ENCODE measurements at places on chromosomes 6 and 20.

DNA sequence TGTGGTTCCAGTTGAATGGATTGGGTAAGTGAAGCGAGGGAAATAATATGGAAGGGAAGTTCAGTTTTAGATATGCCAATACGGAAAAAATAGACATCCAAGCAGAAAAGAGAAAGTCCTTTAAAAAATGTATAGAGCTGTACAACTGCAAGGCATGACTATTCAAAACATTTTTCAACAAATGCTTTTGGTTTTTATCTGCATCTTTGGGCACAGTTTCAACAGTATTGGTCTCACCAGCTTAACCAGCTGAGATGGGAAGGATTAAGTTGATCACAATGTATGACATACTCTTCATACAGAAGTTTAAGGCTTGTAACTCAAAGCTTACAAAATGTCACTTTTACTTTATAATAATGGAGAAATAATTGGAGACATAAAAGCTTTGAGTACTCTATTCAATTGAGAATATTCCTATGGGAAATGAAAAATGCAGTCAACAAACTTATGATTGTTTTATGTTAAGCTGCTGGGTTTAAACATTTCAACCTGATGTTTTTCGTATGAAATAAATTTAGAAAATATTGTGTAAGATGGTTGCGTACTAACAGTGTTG lies 16.3 kb upstream of the UTRN start:
- no peak for DNase-seq

- no peak for DNase-seq
These were observed 44.3 kb downstream of the ABHD12 start for GRCh38 chr20:25346349-25346748.

DNA sequence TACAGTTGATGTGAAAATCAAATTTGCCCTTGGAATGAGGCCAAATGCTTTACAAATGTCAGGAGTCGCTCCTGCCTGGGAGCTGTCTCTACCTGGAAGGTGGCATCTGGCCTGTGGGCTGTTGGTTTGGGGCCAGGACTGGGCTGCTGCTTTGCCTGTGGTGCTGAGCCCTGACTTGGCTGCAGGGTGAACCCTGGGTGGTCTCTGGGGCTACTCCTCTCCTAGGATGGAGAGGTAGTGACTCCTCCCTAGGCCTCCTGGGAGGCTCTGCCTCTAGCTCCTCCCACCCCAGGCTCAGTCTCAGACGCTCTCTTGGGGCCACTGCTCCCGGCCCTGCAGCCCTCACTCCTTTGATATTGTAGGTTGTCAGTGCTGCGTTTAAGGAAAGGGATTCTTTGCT lies 47.5 kb downstream of the EFCAB8 start:
- no peak for DNase-seq

DNA sequence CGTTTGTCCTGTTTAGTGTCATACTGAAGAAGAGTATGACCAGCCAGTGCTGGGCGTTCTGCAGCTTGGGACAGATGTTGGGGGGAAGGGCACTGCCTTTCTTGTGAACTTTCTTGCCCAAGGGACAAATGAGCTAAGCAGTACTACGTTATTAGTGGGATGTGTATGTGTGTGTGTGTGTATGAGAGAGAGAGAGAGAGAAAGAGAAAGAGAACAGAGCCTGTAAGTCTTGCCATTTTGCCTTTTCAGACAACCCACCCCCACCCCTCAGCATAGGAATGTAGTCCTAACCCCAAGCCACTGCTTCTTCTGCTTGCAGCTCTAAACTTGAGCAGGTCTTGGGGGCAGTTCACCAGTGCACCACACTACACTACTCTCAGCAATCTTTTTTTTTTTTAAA lies 45.5 kb downstream of the E2F3 start:
- no peak for DNase-seq

GRCh38 chr6:3281631-3282475 lies 23.1 kb downstream of the PSMG4 start:
- no peak for DNase-seq

DNA sequence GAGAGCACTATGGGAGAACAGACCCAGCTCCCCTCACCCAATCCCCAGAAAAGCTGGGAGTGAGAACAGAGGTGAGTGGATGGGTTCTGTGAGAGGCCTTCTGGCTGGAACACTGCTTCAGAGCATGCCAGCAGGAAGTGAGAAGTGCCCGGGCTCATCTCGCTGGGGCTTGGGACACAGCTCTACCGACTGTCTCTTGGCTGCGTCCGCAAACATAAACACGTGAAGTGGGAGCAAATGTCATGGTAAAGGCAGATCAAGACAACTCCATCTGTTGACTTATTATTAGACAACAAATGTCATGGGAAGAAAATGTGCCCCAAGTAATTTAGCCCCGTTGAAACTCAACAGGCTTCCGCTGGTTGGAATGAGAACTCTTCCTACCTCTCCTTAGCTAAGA lies 25.9 kb downstream of the GNAS-AS1 start:
- DNase-seq = no peak

DNA sequence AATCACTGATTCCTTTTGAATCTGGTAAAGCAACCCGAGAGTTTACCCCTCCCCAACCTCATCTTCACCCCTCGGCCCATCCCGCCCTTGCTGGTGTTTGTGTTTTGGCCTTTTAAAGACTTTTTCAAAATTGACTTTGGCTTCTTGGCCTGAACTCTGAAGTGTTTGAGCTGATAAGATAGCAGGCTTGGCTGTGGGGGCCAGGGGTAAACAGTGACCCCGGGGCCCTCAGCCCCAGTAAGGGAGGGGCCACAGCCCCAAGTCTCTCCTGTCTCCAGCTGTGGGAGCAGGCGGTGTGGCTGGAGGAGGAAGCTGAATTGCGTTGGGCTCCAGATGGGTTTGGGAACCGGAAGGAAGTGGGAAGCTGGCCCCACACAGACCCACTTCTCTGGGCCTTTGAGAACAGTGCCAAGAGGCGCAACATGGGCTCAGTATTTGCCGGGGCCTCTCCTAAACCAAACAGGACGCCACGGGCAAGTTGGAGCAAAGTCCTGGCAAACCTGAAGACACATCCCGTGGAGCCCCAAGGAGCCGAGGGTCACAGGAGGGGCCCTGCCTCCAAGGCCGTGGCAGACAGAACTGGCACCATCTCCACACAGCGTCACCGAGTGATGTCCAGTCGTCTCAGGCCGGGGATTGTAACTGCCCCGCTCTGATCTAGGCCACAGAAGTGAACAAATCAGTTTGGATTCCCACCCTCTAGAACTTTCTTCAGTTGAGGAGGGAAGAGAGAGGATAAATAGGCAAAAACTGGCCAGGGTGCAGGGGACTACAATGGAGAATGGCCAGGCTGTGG lies 54.3 kb upstream of the PTPN1 start:
- DNase-seq = no peak

DNA sequence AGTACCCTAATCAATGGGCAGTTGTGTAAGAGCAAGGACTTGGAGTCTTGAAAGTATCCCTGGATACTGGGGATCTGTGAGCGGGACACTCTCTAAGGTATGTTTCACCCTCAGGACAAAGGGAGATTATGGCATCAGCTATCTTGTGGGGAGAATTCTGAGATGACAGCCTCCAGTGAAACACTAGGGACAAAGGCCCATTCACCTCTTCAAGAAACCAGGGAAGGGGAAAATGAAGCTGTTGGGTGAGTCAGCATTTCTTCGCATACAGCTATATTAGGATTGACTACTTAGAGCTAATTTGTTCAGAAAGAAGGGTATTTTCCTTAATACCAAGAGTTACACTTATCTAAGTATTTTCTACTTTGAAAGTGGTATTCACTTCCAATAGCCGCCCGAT lies 35.9 kb downstream of the OPN5 start:
- no peak for DNase-seq

DNA sequence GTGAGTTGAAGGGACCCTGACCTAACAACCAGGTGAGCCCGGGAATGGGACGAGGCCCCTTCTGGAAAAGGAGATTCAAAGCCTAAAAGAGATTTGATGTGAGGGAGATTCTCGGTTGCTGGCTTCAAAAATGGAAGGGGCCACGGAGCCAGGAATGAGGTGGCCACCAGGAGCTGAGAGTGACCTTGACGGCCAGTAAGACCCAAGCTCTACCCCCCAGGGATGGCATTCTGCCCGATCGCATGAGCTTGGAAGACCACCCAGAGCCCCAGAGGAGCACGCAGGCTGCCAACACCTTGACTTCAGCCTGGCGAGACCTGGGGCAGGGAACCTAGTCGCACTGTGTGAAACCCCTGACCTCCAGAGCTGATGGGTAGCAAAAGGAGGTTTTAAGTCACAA lies 163.9 kb downstream of the BMP7 start:
- no peak for DNase-seq

DNA sequence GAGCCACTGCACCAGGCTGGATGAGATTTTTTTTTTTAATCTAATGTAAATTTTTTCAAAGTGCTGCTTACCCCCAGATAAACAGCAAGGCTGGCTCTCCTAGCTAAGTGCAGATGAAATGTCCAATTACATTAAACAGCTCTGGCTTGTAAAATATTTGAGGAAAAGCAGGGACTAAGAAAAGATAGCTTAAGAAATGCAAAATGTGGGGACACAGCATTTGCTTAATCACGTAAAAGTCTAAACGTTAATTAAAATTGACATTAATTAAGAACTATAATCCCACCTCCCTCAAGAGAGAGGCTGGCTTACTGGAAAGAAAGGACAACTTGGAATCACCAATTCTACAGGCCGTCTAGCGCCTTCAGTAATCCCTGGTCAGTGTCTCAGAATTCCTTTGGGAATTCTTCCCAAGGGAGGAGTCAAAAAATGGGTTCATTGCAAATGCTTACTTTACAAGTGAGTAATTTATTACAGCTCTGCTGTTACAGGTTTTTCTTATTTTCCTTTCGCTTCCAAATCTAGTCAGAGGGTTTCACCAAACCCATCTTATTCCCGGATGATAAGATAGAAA lies 13.6 kb upstream of the MARCKS start:
- no peak for DNase-seq

- DNase-seq = no peak
These were observed 22.3 kb downstream of the TPBG start for GRCh38 chr6:82385961-82386360.

DNA sequence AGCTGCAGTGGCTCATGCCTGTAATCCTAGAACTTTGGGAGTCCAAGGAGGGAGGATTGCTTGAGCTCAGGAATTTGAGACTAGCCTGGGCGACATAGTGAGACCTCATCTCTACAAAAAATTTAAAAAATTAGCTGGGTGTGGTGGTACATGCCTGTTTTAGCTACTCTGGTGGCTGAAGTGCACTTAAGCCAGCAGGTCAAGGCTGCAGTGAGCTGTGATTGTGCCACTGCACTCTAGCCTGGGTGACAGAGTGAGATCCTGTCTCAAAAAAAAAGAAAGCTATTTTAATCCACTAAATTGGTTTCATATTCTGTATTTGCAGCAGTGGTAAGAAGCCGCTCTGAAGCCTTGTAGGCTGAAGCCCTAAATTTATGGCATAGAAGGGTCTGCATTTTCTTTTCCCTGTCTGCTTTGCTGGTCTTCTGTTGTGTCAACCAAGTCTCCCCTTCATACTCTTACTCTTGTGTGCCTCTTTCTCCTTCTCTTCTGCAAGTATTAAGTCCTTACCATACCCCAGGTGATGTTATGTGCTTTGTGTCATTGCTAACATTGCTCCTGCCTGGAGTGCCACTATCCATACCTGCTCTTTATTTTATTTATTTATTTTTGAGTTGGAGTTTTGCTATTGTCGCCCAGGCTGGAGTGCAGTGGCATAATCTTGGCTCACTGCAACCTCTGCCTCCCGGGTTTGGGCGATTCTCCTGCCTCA lies 70.9 kb downstream of the MYO6 start:
- DNase-seq = no peak

DNA sequence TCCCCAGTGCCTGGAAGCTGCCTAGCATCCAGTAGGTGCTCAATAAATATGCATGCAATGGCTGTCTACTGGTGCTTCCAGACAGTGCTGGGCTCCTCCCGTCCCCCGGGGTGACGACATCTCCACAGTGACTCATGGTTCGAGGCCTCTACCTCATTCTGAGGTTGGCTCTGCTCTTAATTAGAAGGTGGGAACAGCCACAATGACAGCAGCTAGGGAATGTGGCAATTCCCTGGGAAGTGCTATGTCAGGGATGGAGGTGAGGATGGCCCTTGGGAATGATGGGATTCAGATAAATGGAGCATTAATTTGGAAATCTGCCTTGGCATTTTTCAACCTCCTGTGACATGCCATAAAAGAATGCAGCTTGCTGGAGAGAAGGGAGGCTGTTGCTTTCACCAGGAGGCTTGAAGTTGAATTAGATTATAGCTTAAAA lies 43.5 kb upstream of the NFATC2 start:
- no peak for DNase-seq

GRCh38 chr20:58627212-58628072 lies 23.6 kb upstream of the STX16 start:
- DNase-seq = peak; percentile 28

DNA sequence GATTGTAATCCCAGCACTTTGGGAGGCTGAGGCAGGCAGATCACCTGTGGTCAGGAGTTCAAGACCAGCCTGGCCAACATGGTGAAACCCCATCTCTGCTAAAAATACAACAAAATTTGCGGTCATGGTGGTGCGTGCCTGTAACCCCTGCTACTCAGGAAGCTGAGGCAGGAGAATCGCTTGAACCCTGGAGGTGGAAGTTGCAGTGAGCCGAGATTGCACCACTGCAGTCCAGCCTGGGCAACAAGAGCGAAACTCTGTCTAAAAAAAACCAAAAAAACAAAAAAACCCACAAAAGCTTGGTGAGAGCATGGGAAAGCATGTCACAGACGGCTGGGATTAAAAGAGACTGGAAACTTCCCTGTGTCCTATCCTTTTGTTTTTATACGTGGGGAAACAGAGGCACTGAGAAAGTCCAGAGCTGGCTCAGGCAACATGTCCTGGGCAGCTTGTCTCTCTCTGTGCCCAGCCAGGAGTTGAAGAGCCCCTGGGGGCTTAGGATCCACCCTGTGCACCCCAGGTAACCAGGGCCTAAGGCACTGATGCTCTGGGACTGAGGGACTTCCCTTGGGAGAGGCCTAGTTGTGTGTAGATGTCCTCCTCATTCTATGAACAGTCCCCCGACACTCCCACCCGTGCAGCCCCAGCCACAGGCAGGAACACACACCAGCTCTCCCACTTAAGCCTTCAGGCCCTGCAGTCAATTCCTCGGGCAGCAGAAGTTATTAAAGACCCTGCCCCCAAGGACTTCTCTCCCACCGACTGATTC lies 16.0 kb downstream of the CD40 start:
- DNase-seq = no peak

- DNase-seq = no peak
These were observed 422.6 kb downstream of the QKI start for GRCh38 chr6:163836876-163837690.

DNA sequence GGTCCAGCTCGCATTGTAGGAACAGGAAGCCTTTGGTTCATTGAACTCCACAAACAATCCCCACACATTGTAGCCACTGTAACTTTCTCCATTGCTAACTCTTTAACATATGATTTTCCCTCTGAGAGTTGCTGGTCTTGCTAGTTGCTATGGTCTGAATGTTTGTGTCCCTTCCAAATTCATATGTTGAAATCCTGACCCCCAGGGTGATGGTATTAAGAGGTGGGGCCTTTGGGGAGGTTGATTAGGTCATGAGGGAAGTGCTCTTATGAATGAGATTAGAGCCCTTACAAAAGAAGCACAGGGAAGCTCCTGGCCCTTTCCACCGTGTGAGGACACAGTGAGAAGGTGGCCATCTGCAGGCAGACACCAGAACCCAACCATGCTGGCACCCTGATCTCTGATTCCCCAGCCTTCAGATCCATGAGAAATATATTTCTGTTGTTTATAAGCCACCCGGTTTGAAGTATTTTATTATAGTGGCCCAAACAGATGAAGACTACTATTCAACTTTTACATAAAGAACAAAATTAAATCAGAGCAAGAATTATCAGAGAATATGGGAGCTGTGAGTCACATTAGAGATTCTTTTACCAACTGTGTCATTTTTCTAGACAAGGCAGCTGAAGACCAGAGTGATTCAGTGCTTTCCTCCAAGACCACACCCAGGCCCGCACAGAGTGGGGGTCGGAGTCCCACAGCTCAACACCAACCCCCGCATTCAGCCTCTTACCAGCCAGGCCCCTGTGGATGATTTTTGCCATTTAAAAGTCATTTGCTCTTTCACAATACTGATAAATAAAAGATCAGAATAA lies 143.0 kb downstream of the SAMD5 start:
- no peak for DNase-seq

Measured in activated CD4-positive, alpha-beta T cell treated with anti-CD3 and anti-CD28 coated beads, Interleukin-2, amount 50 U/mL, for 4 hours (primary cell).